Naive thymus-derived CD4-positive, alpha-beta T cell (primary cell): ENCODE measurements at places on chromosomes 5 and 9. TPM values are rescaled to one million over a fixed set of nuclear protein-coding genes. Genes with fewer than 3 reads are reported as not detected.

PTGS1 gene
- total RNA-seq = 1.6 TPM

DNA sequence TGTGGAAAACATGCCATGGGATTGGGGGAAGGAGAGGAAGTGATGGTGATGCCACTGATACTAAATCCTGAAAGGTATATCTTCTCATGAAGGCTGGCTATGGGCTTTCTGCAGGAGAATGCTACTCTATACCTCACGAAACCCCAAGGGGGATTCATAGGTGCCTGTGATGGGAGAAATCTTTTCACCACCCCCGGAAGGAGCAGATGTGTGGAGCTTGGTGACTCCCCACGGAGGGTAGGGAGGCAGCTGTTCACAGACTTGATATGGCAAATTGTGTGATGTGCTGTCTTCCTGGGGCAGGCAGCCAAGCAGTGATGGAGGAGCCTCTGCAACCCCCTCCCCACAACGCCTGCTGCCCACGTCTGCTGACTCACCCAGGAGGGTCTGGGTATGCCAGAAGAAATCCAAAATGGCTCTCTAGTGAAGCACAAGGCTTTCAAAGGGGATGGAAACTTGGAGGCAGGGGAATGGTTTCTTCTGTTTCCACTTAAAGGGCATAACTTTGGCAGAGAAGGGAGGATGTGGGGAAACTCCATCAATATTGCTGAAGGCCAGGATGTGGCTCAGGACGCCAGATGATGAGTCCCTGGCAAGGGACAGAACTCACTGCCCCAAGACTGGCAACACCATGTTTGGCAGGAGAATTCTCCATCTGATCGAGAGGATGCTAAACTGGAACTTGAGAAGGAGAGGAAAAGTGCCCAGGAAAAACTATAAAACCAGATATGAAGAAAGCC lies 188.3 kb downstream of the GABBR2 start:
- no peak for DNase-seq

DNA sequence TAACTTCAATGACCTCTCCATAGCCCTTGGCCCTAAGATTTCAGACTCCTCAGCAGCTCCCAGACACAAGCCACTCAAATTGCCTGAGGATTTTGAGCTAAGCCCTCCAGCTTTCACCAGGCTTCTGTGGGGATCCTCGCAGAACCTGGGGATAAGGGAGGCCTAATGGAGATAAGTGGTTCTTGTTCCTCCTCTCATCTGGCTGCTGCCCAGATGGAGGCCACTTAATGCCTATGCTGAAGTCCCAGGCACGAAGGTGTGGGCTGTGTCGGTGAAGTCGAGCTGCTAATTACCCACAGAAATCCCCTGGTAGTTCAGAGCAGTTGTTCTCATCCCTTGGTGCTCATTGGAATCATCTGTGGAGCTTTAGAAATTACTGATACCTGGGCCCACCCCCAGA lies 10.3 kb upstream of the FAT2 start:
- no peak for DNase-seq

DNA sequence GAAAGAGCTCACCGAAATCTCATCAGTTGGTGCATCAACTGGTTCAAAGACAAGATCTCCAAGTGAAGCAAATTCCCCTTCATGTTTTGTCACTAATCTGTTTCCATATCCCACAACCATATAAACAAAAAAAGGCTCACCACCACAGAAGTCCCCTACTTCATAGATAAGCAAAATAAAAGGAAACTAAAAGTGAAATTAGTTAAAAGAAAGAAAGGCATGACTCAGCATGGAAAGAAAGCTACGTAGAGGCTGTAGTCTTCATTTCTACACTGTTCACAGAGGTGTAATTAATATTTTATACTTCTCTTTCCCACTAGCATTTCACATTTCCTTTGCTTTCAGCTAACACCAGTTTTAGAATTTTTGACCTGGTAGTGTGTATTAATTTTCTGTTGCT lies 208.0 kb downstream of the CYLC2 start:
- no peak for DNase-seq
